ENCODE measurements at places on chromosomes 2 and 18.

- no peak for DNase-seq
Observed at GRCh38 chr2:66575625-66576310, 140.8 kb downstream of the MEIS1 start.

DNA sequence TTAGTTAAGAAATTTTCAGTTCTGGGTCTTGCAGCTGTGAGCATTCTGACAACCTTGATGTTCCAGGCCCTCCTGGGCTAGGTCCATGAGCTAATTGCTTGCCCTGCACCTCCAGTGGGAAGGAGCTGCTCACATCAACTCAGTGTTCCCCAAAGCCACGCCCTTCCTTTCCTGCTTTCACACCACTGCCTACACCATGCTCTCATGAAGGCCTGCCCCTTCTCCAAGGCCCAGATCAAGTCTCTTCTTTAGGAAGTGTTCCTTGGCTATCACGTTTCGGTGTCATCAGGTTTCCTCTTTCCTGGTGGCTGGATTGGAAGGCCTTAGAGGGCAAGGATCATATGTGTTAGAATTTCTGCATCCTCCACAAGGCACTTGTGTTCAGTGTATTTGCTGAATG lies 18.8 kb downstream of the TMEM127 start:
- DNase-seq, result no peak

DNA sequence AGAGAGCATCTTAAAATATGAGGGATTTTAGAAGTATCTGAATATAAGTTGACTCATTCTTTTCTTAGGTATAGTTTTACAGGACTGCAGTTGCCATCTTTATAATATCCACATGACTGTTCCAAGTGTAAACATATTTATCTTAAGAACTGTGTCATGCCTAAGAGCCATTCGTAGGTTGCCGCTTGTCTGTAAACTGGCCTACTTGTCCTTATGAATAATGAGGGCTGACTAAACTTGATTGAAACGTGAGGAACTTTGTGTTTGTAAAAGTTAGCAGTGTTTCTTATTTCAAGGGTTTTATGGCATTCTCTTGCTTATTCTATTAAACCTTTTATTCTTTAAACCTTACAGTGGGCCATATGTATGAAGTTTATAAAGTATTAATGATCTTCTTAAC lies 99.6 kb downstream of the MAP3K20 start:
- no peak for DNase-seq

- no peak for DNase-seq
Observed at GRCh38 chr2:183034806-183035205, 3.5 kb downstream of the NCKAP1 start.

DNA sequence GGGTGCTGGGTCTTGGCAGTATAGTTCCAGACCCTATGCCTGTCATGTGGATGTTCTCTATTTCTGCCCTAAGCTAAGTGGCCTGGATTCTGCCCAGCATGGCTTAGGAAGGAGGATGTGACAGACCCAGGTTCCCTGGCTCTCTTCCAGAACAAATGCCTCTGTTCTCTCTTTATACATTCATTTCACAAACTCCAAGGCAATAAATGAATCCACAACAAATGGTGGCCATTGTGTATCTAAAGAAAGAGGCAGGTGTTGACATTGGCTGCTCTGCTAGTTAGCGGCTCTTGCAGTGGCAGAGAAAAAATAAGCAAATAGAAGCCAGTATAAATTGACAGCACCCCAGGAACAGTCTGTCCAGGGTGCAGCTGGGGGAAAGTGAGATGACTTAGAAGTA lies 298.6 kb downstream of the SUCLG1 start:
- no peak for DNase-seq

GRCh38 chr2:182816866-182817265 lies 49.6 kb downstream of the FRZB start:
- no peak for DNase-seq

GRCh38 chr18:10077986-10078385 lies 164.2 kb downstream of the VAPA start:
- DNase-seq, result no peak

GRCh38 chr2:39606585-39606984 lies 59.1 kb upstream of the TMEM178A start:
- no peak for DNase-seq

GRCh38 chr18:74446178-74446577 lies 10.9 kb downstream of the DIPK1C start:
- DNase-seq, result no peak

Data from activated CD4-positive, alpha-beta T cell treated with anti-CD3 and anti-CD28 coated beads for 1 hour (primary cell).